ENCODE measurements at places on chromosomes 5 and 9. TPM values are rescaled to one million over a fixed set of nuclear protein-coding genes. Genes with fewer than 3 reads are reported as not detected.

Gene LMNB1
- 225 TPM for total RNA-seq

Gene DIPK1B
- total RNA-seq: 38.2 TPM

Gene CTSV
- 82.2 TPM for total RNA-seq

DNA sequence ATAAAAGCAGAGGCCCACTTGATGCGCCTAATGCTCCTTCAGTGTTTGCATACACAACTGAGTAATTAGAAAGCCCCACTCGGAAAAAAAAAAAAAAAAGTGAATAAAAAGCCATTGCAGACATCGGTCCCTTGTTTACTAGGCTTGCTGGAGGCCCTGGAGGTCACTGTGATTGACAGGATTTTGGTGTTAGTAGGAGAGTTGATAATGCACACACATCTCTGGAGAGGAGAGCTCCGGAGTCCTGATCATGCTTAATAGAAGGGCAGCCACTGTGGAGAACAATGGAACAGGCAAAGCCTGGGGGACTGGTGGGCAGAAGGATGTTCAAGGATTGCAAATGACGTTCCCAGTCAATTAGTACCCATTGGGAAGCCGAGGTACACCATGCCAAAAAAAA lies 152.5 kb downstream of the EFNA5 start:
- no peaks in the 10 kb centered on the region for H3K27me3 ChIP-seq
- peaks cover 17% of the 10 kb centered on the region for H3K4me1 ChIP-seq
- DNase-seq: no peak
- H3K36me3 ChIP-seq: 0 out of 2 replicates have a peak, but pooled peaks cover 2% of the 10 kb centered on the region

GRCh38 chr5:134127376-134127861 lies 12.9 kb downstream of the TCF7 start:
- H3K4me3 ChIP-seq: no peak overlapping the region
- DNase-seq: no peak

Gene ANKRD20A1
- total RNA-seq: 0.24 TPM

Gene PCSK1
- 2.0 TPM for total RNA-seq

DNA sequence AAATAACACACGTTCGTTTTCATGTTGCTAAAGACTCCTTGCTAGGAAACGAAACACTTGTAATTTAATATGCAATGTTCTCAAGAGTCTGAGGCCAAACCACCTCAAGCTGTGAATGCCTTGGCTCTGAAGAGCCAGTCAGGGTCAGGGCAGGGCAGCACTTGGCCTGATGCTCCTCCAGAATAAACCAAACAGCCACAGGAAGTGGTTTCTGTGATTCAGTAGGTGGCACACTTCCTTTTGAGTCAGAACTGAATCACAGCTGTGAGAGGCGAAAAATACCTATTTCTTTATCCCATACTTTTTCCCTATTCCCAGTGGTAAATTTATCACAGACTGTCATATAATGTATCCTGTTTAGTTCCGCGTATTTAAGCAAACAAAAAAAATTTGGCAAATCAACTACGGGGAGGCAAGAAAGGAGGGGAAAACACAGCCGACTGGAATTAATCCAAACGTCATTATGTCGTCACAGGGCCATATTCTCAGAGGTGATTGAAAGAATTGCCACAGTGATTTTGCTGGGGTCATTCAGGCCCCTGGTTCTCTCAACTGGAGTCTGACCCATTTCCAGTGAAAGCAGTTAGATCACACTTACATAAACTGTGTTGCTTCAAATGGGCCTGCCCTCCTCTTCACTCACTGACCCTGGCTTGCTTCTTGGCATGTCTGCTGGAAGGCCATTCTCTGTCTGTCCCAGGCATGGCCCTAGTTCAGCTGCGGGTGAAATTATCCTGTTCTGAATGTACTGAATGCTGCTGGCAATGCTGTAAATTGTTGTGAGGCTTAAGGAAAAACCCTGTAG lies 71.2 kb downstream of the ARRDC3 start:
- no peak for DNase-seq
- no peak overlapping the region for H3K27ac ChIP-seq
- peaks cover 6% of the 10 kb centered on the region for H3K4me1 ChIP-seq
- no peaks in the 10 kb centered on the region for H3K36me3 ChIP-seq
- no peaks in the 10 kb centered on the region for H3K27me3 ChIP-seq
- H3K4me3 ChIP-seq: no peak overlapping the region

Gene SLC35D2
- 17.9 TPM for total RNA-seq
